ENCODE measurements at places on chromosomes 16 and 17. TPM values are rescaled to one million over a fixed set of nuclear protein-coding genes. Genes with fewer than 3 reads are reported as not detected.

NCOR1 gene
- 43.7 TPM for total RNA-seq

WRAP53 gene
- 28.8 TPM for total RNA-seq

DNA sequence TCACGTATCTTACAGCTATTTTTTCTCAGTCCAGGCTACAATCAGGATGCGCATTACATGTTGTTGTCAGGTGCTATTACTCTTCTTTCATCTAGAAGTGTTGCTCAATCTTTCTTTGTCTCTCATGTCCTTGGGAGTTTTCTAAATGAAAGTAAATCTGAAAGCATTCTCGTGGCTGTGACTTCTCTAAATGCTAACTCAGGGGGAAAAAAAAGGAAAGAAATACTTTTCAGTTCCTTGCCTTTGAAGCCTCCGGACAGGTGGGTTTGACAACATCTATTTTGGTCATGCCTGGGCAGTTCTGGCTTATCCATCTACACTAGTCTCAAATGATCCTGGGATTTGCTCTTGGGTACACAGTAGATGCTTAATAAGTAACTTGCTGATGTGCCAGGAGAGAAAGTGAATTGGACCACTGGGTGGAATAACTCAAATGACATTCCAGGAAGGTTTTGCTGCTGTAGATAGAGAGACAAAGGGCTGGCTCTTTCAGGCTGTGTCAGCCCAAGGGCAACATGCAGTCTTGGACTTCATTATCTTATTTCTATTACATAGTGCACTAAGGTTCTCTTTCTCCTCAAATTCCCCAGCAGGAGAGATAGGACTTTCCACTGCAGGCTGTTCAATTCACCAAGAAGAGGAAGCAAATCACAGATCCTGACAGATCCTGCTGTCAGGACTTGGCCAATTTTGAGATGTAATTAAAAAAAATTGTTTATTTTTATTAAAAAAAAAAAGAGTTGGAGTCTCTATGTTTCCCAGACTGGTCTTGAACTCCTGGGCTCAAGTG is 63.6 kb upstream of the NFAT5 start:
- H3K36me3 ChIP-seq = no peaks in the 10 kb centered on the region
- H3K4me1 ChIP-seq = no peaks in the 10 kb centered on the region
- H3K27me3 ChIP-seq = no peaks in the 10 kb centered on the region

- no peaks in the 10 kb centered on the region for H3K27me3 ChIP-seq
- H3K4me1 ChIP-seq = peaks cover 5% of the 10 kb centered on the region
- H3K4me3 ChIP-seq = no peak overlapping the region
- no peaks in the 10 kb centered on the region for H3K36me3 ChIP-seq
- DNase-seq = no peak
Measured at GRCh38 chr17:77383613-77384608, 243.1 kb downstream of the SEC14L1 start.
